Left renal pelvis (tissue), 4 donors: ENCODE measurements at places on chromosomes 7 and 10. TPM values are rescaled to one million over a fixed set of nuclear protein-coding genes. Genes with fewer than 3 reads are reported as not detected.

DNA sequence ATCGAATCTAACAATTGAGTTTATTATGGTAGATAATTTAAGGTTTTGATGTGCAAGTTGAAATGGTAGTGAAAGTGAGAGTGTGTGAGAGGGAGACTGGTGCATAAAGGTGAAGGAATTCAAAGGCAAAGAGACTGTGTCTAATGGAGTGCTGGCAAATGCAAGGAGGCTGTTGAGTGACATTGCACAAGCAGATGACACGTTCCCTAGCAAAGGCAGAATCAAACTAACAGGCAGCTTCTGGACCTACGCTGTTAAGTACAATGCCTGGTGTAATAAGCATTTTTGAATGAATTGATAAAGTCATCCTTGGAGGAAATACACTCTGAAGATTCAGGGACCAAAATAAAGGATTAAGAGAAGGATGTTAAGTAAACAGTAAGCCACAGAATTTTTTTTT, 11.7 kb upstream of the GPR141 start:
- no peak for DNase-seq

- no peak for DNase-seq
Measured at GRCh38 chr7:111561654-111561903, 713 bp downstream of the IMMP2L start.

Gene TMEM120A
- polyA plus RNA-seq = 56.8 TPM

DNA sequence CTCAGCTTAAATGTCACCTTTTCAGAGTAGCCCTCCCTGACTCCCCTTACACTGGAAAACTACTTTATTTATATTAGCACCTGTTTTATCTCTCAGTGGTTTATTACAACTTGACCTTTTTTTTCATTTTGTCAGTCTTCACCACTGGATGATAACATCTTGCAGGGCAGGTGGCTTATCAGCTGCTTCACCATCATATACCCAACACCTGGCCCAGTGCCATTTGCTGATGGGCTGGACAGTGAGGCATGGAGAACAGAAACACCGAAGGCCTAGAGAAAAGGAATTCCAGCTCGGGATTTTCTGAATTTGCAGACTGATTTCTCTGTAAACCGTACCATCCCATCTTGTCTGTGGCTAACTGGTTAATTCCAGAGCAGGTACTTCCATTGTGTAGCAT, 48.5 kb downstream of the SORCS3 start:
- no peak for DNase-seq

Gene PCLO
- 8.9 TPM for polyA plus RNA-seq

GRCh38 chr7:11343818-11344413, 370.2 kb downstream of the PHF14 start:
- DNase-seq = no peak

Gene GLRX3
- polyA plus RNA-seq = 87.9 TPM

DNA sequence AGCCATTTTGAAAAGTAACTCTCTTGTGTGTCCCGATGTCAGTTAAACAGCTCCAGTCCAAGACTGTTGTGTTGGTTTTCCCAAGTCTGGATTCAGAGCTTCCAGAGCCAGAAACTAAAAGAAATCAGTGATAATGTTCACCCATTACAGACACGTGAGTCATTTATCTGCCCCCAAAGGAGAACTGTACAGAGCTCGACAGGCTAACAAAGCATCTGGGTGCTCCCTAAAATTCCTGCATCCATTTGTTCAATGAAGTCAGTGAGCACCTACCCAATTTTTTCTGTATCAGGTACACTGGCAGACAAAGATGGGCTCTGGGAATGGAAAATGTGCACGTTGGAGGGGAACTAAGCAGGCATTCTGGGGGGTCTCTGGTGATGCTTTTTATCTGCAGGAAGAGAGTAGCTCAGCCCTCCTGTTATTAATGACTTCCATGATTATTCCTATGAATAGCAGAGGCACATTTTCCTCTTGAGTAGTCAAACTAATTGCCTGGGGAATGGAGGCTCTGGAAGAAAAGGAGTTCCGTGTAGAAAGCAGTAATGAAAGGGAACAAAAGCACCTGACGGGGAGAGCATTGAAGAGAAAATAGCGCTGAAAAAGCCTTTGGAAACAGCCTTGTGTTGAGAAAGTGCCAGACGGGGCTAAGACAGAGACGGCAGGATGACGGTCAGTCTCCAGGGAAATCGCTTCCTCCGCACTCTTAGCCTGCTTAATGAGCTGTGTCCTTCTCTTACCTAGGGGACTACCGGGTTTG, 75.3 kb downstream of the GAD2 start:
- DNase-seq = no peak

GRCh38 chr7:24576171-24577025, 3.1 kb downstream of the PALS2 start:
- DNase-seq = no peak

DNA sequence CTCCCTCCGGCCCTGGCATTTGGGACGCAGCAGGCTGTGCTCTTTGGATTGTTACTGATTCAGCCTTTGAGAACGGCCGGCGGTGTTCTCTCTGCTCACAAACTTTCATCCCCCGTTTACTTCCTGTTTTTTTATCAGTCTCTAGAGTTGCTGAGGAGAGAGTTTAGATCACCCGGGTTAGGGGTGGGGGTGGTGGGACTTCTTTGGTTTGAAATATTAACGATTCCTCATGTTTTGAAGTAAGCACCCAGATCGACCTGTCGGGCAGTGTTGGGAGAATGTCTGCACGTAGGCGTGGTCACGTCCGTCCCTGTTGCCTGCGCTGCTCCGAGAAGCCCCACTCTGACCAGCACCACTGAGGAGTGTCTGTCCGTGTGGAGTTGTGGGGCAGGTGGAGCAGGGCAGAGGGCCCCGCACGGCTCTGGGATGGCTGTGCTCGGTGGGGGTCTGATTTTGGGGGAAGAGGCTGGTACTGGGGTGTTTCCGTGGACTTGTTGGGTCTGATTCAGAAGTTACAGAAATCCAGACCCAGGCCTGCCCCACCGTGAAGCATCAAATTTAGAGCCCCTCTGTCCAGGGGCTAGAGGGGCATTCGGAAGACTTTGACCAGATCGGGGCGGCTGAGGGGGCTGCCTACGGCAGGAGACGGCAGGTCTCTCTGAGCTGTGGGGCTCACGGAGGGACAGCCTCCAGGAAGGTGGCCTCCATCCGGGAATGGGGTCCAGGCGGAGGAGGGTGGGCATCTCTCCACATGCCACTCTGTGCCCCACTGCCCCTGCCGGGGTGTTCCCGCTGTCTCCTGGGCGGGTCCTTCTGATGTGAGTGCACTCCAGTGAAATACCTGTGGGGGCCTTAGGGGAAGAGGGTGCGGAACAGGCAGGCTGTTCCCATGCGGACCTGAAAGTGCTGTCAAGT, 7.4 kb downstream of the INPP5A start:
- no peak for DNase-seq

- DNase-seq = no peak
Measured at GRCh38 chr10:90779548-90779947, 78.3 kb downstream of the HTR7 start.

GRCh38 chr10:119495545-119495944, 47.0 kb downstream of the RGS10 start:
- no peak for DNase-seq

- DNase-seq = no peak
Measured at GRCh38 chr7:145169908-145170307, 334.1 kb upstream of the TPK1 start.

Gene OR13A1
- polyA plus RNA-seq = 0.08 TPM
